ENCODE measurements at places on chromosomes 16 and 17.

DNA sequence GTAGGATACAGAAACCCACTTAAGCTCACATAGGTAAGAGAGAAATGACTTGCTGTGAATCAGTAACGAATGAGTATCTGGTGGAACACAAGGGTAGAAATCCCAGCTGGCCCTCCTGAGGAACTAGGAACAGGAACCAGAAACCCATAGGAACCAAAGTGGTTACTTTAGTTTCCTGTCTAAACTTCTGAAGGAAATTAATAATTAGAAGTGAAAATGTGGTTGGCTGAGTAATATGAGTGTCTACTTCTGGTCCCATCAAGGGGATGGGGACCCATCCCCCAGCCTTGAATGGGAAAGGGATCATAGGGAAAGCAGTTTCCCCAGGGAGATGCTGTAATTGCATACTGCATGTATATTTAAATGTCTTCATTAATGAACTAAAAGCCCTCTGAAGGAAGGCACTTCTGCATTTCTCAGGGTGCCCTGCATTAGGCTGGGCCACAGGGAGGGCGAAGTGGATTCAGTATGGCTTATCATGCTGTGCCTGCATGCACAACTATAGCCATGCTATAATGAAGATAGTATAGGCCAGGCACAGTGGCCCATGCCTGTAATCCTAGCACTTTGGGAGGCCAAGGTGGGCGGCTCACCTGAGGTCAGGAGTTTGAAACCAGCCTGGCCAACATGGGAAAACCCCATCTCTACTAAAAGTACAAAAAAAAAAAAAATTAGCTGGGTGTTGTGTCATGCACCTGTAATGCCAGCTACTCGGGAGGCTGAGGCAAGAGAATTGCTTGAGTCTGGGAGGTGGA is 45.6 kb downstream of the CYB5B start:
- DNase-seq = no peak

- DNase-seq = no peak
Measured at GRCh38 chr17:1539811-1540210, 22.8 kb downstream of the PITPNA start.

DNA sequence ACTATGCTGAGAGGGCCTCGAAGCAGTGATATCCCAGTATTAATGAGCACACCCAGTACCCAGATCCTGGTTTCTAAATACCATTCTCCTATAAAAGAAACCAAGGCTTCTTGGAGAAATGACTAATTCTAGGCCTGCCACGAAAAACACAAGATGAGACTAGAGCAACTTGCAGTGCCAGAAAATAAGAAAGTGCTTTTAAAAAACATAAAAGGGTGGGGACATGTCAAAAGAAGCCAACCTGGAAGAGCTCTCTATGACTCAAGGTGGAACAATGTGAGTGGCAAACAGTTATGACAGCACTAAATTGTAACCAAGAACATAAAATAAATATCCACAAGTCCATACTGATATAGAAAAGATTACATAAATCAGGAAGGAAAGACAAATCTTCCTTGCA is 153.2 kb upstream of the KCNJ18 start:
- DNase-seq = no peak

GRCh38 chr16:31022544-31023251 is 10.7 kb upstream of the STX4 start:
- DNase-seq = no peak

- no peak for DNase-seq
Measured at GRCh38 chr16:69511651-69512050, 54.1 kb upstream of the NFAT5 start.

DNA sequence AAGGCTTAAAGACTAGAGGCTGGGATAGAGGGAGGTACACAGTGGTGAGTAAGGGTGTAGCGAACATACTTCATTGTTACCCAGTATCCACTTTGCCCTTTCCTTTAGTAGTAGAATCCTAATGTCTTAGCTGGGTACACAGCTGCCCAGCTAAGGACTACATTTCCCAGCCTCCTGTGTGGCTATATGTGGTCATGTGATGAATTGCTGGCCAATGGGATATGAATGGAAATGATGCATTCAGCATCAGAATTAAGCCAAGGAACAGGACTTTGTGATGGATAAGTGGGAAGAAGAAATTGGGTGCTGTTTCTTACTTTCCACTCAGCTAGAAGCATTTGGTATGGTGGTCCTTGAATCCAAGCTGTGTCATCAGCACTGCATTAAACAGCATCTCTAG is 55.9 kb downstream of the FOXL1 start:
- DNase-seq = no peak

GRCh38 chr16:52705122-52705521 is 158.2 kb upstream of the TOX3 start:
- no peak for DNase-seq

- peak; percentile 41 for DNase-seq
Measured at GRCh38 chr17:17141860-17142552, 64.1 kb downstream of the PLD6 start.

DNA sequence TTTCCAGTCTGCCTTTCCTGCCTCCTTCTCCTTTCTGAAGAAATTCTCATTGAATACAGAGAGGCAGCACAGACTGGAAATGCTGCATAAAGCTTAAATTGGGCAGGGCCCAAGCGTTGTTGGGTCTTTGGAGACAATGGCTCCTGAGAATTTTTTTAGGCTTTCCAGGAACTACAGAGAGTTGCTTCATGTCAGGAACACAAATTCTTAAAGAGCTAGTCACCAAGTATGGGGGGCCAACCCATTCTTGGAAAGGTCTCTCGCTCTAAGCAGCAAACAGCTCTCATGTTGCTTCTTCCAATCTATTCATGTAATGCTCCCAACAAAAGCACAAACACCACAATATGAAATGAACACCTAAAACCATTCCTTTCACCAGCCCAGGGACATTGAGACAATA is 6.9 kb downstream of the HNF1B start:
- DNase-seq = no peak

DNA sequence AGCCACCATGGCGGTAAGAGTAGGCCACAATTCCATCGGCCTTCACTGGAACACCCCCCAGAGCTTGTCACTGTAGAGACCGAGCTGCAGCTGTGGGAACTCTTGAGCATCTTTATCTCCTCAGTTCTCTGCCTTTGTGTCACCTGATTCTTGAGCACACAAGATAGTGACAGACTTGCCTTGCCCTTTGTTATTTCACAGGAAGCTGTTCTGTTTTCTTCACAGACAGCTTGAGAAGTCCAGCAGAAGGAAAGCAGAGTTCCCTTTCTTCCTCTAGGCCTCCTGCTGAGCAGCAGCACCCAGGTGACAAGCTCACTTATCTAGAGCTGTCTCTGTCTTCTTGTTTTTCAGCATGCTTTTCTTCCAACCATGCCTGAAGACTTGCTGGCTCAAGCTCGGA is 38.4 kb upstream of the ENDOV start:
- no peak for DNase-seq

- DNase-seq = peak; percentile 29
Measured at GRCh38 chr17:20156196-20157000, 147.2 kb downstream of the SPECC1 start.

DNA sequence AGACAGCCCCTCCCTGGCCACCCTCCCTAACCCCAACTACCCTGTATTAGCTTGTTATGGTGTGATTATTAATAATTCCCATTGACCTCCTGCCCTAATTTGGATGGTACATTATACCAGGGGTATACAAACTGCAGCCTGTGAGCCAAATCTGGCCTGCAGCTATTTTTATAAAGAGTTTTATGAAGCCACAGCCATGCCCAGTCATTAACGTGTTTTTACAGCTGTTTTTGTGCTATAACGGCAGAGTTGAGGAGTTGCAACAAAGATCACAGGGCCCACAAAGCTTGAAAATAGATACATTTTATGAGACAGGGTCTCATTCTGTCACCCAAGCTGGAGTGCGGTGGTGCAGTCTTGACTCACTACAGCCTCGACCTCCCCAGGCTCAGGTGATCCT is 6.0 kb downstream of the METTL22 start:
- no peak for DNase-seq

DNA sequence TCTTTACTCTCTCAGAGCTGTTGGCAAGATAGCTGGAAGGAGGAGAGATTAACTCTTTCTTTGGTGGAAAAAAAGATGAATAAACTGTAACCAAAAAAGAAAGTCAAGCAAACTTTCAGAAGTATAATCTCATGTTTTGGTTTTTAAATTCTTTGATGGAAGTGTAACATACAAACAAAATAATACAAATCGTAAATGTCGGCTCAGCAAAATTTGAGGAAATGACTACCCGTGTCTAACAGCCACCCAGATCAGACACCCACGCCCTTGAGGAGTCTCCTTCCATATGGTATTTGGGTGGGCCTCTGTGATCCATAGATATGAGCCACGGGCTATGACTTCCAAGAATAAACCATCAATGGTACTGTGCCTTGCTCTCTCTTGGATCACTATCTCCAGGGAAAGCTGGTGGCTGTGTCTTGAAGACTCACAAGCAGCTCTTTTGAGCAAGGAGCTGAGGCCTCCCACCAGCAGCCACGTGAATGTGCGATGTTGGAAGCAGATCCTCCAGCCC is 9.6 kb upstream of the CD300C start:
- DNase-seq = no peak

DNA sequence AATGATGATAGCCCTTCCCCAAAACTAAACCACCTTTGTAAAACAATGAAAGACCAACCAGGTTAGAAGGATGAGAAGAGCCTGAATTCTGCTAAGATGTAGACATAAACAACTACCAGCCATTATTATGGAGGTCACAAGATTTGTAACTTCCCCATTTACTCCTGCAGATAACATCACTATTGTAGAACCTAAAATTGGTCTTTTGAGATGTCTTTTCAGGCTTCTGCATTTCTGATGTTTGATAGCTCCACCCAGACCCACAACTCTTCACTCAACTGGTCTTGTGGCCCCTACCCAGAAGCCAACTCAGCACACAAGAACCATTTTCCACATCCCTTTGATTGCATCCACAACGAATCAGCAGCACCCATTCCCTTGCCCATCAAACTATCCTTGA is 100.8 kb downstream of the TMEM132E start:
- no peak for DNase-seq

GRCh38 chr16:54080524-54081008 is 206.0 kb downstream of the IRX3 start:
- no peak for DNase-seq

GRCh38 chr17:43880420-43880991 is 26.8 kb downstream of the MPP2 start:
- peak; percentile 48 for DNase-seq

DNA sequence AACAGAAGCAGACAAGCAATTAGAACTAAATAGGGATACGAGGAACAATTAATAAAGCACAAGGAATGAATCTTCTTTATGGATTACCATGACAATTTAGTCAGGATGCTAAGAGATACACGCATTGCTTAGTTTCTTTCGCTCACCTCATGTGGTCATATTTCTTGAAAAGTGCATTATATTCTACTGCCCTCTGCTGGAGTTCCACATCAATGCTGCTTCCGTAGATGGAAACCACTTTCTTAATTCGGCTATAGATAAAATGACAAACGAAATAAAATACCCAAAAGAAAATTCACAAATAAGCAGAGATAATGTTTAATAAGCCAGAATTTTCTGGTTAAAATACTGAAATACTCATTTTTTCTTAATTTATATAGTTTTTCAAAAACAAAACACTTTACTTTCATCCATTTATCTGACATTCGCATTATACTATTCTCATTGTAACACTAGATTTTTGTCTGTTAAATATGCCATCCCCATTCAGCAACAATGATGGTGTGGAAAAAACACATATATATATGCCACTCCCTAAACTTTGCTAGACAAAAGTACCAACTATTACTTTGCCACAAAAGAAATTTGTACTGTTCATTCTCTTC is 22.0 kb upstream of the PHLPP2 start:
- DNase-seq = peak; percentile 59

- DNase-seq = no peak
Measured at GRCh38 chr16:86100205-86101136, 201.5 kb downstream of the IRF8 start.

DNA sequence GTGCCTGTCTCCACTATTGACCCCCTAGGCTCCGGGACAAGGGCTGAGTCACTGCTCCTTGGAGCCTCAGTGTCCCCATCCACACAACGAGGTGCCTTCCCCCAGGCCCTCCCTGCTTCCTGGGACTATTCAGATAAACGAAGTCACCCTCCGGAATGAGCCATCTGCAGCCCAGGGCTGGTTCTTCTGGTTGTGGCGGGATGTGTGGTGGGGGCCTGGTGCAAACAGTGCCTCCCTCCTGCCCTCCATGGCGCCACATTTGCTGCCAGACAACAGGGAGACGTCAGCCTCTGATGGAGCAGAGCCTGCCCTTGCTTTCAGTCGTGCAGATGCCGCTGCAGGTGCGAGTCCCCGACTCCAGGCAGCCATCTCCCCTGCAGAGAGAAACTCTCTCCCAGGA is 5.1 kb upstream of the KRT16 start:
- no peak for DNase-seq

All from CD4-positive, alpha-beta T cell treated with Interleukin-1 beta for 1 hour (primary cell).